ENCODE measurements at places on chromosomes 16 and 17.

DNA sequence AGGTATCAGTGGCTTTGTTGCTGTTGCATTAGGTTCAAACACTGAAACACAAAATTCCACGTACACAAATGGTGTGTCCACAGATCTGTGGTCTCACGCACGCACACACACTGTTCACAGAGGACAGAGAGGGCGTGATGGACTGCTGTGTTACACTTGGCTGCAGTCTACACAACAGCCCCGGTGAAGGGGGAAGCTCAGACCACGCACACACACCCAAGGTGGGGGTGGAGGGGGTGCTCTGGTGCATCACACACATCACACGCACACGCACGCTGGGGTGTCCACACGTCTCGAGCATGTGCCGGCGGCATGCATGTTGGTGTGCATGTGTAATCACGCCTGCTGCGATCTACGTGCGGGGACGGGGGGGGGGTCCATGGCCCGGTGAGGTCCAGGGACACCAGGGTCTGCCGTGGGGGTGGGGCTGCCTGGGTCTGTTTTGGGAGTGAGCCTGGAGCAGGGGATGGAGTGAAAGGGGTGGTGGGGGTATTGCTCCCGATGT lies 7.3 kb downstream of the HSD3B7 start:
- no peak for DNase-seq

GRCh38 chr16:4486126-4486893 lies 10.1 kb downstream of the HMOX2 start:
- DNase-seq: no peak

- DNase-seq: no peak
Observed at GRCh38 chr17:10130263-10130662, 68.1 kb downstream of the GAS7 start.

DNA sequence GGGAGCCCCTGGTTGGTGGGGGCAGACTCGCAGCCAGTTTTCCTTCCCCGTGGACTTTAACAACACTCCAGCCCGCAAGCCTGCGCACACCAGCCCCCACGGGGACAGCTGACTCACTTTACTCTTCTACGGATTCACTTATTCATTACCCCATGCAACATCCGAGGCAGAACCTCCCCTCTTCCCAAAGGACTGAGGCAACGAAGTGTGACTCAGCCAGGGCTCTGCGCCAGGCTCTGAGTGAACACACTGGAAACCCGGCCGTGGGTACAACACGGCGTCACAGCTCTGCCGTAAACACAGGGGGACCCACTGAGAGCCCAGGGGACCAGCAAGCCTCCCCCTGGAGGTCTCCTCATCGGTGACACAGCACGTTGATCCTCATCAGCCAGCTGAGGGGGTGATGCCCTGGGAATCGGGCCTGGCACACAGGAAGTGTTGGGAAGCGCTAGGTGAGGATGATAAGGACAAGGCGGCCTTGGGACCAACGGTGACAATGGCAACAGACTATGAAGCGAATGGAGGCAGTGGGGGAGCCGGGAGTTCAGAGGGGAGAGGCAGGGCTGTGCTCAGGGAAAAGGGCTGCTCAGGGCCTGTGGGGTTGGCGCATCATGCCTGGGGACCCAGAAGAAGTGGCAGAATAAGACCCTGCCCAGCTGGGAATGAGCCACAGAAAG lies 14.6 kb downstream of the COTL1 start:
- no peak for DNase-seq

- DNase-seq: no peak
Observed at GRCh38 chr17:31674305-31674704, 184.7 kb downstream of the COPRS start.

GRCh38 chr17:17063546-17064122 lies 21.4 kb downstream of the MPRIP start:
- DNase-seq: no peak

- no peak for DNase-seq
Observed at GRCh38 chr17:76137351-76138233, 3.5 kb downstream of the FOXJ1 start.

- DNase-seq: no peak
Observed at GRCh38 chr16:17176199-17176598, 294.6 kb downstream of the XYLT1 start.

GRCh38 chr16:78060809-78061208 lies 38.5 kb downstream of the CLEC3A start:
- DNase-seq: no peak

DNA sequence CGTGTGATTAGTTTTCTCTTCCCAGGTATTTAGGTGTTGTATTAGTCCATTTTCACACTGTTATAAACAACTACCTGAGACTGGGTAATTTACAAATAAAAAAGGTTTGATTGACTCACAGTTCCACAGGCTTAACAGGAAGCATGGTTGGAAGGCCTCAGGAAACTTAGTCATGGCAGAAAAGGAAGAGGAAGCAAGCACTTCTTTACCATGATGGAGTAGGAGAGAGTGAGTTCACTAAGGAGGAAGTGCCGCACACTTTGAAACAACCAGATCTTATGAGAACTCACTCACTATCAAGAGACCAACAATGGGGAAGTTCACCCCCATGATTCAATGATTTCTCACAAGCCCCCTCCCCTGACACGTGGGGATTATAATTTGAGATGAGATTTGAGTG lies 1343.7 kb upstream of the GOT2 start:
- no peak for DNase-seq
